GF-D8 (cell line): ENCODE measurements at places on chromosomes 4 and X.

GRCh38 chrX:48972220-48973164 is 848 bp upstream of the KCND1 start:
- DNase-seq = no peak

GRCh38 chr4:151646322-151646721 is 114.5 kb downstream of the GATB start:
- no peak for DNase-seq

GRCh38 chr4:141660880-141661279 is 24.5 kb downstream of the IL15 start:
- DNase-seq = no peak

DNA sequence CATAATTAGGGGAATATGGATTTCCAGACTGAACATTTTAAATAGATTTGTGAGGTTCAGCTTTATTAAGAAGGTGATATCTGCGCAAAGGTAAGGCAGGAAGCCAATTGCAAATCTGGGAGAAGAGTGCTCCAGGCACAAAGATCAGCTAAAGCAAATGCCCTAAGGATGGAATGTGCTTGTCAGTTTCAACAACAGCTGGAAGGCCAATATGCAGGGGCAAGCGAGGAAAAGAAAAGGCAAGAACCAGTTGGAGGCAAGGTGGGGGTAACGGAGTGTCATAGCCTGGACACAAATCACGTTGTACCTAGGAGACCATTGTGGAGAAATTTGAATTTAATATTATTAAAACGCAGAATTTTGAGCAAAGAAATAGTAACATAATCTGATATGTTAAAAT is 1710.3 kb upstream of the PCDH7 start:
- no peak for DNase-seq

DNA sequence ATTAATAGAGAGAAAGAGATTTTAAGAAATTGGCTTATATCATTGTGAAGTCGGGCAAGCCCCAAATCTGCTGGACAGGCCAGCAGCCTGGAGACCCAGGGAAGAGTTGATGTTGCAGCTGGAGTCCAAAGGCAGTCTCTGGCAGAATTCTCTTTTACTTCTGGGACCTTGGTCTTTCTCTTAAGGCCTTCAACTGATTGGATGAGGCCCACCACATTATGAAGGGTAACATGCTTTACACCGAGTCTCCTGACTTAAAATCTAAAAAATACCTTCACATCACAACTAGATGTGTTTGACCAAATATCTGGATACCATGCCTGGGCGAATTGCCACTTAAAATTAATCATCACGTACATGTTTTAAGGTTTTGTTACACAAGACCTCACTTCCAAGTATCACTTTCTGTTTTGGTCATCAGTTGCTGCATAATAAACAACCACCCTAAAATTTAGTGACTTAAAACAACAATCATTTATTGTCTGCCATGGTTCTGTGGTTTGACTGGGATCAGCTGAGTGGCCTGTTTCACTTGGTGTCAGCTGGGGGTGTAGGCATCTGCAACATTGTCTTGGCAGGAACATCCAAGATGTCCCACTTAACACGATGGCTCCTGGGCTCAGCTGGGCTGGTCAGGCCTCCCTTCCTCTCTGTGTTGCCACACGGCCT is 3.4 kb downstream of the CD38 start:
- DNase-seq = no peak

DNA sequence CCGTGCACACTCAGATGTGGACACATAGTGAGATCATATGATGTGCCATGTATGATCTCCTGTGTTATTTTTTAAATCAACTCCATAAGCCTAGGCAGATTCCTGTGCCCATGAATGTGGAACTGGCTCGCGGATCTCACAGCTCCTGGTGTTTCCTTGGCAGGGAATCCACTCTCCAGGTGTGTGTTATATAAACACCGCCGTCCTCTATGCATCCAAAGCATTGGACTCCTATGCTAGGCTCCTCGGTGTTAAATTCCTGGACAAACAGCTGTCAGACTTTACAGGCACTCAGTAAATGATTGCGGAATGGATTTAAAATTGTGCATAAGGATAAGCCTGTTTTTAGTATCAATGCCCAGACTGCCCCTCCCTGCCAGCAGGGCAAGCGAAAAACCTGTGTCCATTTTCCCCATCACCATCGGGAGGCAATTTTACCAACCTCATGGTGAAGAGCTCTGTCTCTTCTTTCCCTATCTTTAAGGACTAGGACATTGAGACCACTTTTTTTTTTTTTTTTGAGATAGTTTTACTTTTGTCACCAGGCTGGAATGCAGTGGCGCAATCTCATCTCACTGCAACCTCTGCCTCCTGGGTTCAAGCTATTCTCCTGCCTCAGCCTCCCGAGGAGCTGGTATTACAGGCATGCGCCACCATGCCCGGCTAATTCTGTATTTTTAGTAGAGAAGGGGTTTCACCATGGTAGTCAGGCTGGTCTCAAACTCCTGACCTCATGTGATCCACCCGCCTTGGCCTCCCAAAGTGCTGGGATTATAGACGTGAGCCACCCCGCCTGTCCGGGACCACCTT is 23.6 kb upstream of the GPR78 start:
- DNase-seq = no peak

GRCh38 chrX:148928811-148929210 is 428.4 kb downstream of the AFF2 start:
- no peak for DNase-seq

- DNase-seq = no peak
These were observed 32.1 kb upstream of the GTPBP6 start for GRCh38 chrX:350534-351323.

- no peak for DNase-seq
These were observed 195.7 kb downstream of the ARHGAP10 start for GRCh38 chr4:147927377-147928137.

DNA sequence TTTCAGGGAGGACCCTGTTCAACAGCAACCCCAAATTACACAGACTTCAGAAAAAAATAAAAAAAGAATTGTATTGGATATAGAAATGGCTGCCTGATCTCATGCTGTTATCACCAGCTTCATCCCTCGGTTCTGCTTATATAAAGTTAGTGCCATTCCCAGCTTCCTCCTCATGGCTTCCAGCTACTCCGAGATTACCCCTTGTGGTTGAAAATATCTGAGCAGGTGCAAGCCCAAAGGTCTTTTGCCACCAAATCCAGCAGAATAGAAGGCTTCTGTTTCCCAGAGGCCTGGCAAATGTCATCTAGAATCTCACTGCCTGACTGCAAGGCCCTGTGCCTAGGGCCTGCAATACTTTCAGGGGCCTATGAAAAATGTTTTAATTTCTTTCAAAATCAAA is 13.8 kb upstream of the HPGDS start:
- DNase-seq = no peak
